Right renal cortex interstitium (tissue), 3 donors: ENCODE measurements at places on chromosomes 2 and 18.

GRCh38 chr18:38526922-38527321 lies 961.3 kb upstream of the CELF4 start:
- no peak for DNase-seq

DNA sequence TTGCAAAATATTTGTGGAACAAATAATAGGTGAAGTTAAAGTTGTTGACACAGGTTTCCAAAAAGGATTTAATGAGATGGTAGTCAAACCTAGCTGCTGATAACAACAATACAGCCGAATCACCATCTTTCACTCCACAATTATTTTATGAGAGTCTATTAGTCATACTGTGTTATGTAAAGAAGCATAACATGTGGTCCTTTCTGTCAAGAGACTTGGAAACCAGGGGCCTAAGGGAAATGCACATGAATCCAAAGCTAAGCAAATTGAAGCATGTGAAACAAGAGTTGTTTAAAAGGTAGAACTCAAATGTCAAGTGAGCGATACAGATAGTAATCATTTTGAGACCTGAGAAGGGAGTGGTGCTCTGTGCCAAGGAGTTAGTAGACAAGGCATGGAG lies 16.0 kb downstream of the CD28 start:
- no peak for DNase-seq

DNA sequence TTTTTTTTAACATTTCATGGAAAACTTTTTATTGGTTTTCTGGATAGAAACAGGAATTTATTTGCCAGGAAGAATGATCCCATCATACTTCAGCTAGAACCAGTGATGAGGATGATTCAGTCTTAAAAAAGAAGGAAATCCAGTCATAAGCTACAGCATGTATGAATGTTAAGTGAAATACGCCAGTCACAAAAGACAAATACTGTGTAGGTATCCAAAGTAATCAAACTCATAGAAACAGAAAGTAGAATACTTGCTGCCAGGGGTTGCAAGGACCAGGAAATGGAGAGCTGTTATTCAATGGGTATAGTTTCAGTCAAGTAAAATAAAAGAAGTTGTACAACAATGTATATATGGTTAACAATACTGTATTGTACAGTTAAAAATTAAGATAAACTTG lies 21.3 kb downstream of the PSME4 start:
- DNase-seq = no peak

- no peak for DNase-seq
These were observed 144.6 kb downstream of the MAIP1 start for GRCh38 chr2:200100027-200100426.

- DNase-seq = no peak
These were observed 89.9 kb downstream of the AP1S3 start for GRCh38 chr2:223747392-223748042.

DNA sequence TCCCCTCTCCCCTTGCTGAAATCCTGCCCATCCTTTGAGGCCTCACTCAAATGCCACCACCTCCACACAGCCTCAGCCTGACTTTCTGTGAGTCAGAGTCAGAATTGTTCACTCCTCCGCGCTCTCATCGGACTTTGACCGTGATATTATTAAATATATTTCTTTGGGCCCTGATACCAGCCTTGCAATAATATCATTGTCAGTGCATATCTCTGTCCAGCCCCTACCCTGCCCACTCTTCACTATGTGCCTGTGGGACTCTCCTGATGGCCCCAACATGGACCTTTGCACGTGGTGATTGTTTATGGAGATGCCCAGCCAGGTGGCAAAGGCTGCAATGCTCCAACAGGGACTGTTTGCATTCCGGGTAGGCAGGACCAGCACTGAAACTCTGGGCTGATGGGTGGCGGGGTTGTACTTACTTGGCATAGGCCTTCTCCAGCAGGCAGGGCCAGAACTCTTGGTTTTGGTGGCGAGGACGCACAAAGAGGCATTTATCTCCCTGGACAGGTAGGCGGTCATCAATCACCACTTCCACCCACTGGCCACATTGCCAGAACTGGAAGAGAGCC lies 37.3 kb downstream of the CAPN13 start:
- DNase-seq = no peak

- no peak for DNase-seq
These were observed 44.4 kb downstream of the FECH start for GRCh38 chr18:57542126-57542525.

DNA sequence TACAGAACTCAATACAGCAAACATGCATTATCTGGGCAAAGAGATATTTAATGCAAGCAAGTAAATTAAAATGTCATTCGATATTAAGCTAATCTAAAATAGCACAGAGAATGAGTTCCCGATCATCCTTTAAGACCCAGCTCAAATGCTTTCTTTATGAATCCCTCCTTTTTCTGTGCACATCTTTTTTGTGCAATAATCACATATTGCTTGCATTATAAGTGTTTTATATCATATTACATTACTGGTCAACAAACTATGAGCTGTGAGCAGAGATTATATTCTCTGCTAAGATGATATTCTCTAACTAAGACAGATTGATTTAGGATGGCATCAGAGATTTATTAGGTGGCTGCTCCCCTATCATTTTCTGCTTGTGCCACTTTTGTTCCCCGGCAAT lies 146.1 kb downstream of the ERBB4 start:
- DNase-seq = no peak

GRCh38 chr2:200137691-200138090 lies 168.8 kb upstream of the SPATS2L start:
- no peak for DNase-seq

DNA sequence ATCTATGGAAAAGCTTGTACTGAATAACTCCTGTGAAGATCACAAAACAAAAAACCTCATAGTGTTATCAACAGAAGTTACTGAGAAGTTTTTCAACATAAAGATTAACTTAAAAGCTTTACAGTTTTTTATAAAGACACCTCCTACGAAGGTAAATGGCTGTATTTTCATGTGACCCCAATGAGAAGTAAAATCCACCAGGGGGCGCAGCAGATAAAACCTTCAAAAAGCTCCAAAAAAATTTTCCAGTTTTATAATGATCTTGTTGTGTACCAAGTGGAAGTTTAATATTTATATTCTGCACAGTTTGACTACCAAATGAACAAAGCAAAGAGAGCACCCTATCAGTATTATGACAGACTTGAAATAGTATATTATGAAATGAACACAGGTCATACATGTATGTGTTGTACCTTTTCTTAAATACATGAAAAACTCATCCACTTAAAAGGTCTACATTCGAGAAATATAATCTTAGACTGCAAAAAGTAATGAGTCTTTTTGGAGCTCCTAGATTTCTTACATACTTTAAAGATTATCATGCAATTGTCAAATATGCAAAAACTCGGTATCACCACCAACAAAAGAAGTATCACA lies 38.5 kb downstream of the PNO1 start:
- DNase-seq = peak; percentile 12

GRCh38 chr2:73085691-73086090 lies 14.2 kb upstream of the SFXN5 start:
- DNase-seq = no peak

DNA sequence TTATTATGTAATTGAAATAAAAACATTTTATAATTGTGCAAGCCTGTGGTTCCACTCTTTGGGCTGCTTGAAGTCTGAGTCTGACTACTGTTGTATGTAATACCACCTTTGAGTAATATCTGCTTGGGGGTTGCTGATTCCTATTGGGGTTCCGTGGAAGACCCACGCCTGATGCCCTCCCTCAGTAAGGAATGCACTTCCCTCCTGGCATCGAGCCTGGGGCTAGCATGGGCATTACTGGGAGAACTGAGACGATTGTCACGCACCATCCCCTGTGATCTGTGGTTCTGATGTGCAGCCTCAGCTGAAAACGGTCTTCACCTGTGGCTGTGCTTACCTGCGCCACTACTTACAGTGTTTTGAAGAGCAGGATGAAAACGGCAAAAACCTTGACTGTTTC lies 32.7 kb upstream of the RBM44 start:
- no peak for DNase-seq

GRCh38 chr2:131063501-131064283 lies 29.6 kb downstream of the FAM168B start:
- no peak for DNase-seq
